ENCODE measurements at places on chromosomes 12 and 14.

DNA sequence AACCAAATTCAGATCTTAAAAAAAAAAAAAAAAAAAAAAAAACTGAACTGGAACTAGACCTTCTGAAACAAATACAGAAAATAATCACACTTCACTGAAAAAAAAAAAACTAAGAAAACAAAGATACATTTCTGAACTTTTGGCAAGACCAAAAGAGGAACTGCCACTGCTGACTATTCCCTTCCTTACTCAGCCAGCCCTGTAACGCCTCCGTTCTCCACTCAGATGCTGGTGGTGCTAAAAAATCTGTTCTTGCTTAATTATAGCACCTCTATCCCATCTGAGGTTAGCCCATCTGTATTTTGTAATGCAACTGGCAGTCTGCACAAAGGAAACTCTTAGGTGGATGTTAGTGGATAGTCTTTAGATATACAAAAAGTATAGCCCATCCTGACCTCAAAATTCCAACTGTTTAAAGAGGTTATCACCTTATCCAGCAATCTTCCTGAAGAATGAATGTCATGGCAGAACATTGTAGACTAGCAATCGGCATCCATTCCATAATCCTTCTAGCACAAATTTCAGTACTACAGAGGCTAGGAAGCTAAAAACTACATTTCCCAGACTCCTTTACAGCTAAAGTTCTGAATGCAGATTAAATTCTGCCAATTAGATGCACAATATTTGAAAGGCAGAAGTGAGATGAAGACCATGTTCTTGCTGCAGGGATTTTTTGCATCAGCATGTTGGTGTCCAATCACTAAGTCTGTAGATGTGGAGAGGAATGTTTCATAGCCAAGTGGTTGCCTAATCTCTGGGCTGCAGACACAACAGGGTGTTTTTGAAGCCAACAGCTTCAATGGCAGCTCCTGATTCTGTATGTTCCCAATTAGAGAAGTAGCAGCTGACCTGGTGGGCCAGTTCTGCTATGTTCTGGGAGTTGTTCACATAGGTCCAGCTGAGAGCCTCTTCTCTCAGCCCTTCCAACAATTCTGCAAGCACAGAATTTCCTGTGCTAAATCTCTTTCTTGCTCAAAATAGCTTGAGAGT is 5.7 kb downstream of the MAP3K9 start:
- DNase-seq: no peak

GRCh38 chr12:1842183-1842904 is 22.0 kb downstream of the LRTM2 start:
- DNase-seq: no peak

DNA sequence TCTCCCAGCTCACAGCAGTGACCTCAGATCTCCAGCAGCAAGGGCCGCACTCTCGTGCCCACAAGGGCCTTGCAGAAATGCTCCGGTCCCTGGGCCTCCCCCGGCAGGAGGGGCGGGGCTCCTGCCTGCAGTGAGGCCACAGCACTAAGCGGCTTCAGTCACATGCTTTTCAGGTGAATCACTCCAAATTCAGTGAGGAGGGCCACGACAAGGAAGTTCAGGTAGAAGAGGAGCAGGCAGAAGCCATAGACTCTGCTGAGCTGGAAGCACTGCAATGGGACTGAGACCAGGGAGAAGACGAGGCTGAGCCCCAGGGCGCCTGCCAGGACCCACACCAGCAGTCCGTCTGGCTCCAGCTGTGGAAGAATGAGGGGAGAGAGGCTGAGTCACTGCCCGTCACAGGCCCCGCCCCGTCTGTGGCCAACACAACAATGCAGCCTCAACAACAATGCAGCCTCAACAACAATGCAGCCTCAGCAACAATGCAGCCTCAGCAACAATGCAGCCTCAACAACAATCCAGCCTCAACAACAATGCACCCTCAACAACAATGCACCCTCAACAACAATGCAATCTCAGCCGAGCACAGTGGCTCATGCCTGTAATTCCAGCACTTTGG is 35.2 kb downstream of the SLC8B1 start:
- DNase-seq: no peak

- no peak for DNase-seq
Observed at GRCh38 chr14:82230748-82231147, 697.1 kb upstream of the SEL1L start.

- no peak for DNase-seq
Observed at GRCh38 chr14:55370883-55371455, 40.7 kb downstream of the ATG14 start.

GRCh38 chr14:35897616-35898111 is 71.5 kb downstream of the BRMS1L start:
- DNase-seq: no peak

GRCh38 chr14:105117257-105117646 is 51.3 kb downstream of the JAG2 start:
- no peak for DNase-seq

- peak; percentile 69 for DNase-seq
Observed at GRCh38 chr12:2498964-2499500, 295.7 kb upstream of the FKBP4 start.

GRCh38 chr14:20680843-20681347 is 3.5 kb upstream of the RNASE4 start:
- no peak for DNase-seq

DNA sequence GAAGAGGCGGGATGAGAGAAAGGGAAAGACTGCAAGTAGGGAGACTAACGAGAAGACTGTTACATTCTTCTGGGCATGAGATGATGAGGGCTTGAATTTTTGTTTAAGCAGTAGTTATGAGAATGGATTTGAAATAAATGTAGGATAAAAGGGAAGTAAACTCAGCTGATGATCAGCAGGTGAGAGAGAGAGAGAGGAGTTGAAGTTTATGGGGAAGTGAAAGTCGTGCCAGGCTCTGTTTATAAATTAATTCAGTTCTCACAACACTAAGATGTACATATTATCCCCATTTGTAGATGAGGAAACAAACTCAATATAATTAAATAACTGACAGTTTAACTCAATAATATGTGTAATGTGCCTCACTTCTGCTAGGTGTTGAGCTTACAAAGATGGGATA is 170.0 kb upstream of the RMST start:
- DNase-seq: no peak

DNA sequence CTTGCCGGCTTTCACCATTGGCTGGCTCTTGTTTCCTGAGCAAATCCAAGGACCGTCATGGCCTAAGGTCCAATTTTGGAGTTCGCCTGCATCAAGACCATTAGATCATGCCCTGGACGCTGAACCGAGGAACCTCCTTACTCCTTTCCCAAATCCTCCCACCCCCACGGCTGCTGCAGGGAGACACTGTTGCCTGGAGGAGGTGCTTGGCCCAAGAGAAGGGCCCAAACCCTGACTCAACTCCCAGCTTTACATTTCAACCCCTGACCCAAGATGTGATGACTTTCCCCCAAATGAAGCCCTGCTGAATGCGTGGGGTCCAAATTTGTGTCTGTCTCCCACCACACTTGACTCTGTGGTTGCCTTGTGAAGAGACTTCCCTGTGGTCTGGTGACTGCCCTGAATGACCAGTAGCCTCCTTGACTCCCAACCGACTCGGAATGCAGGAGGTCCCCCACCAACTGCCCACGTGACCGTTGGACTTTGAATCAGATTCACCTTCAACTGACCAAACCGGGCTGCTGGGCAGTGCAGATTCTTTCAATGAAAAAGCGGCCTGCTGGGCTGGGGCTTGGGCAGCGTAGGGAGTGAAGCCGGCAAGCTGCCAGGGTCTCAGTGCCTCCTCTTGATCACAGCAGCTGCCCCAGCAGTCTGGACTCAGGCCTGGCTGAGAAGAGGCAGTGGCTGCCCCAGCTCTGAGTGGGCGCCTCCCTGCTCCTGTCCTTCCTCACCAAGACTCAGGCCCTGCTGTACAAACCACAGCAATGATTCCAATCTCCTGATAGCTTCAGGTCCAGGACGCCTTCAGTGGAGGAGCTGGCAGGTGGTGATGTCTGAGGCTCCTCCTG is 46.7 kb upstream of the OASL start:
- DNase-seq: no peak

- no peak for DNase-seq
Observed at GRCh38 chr12:99138393-99138792, 493.3 kb downstream of the APAF1 start.

DNA sequence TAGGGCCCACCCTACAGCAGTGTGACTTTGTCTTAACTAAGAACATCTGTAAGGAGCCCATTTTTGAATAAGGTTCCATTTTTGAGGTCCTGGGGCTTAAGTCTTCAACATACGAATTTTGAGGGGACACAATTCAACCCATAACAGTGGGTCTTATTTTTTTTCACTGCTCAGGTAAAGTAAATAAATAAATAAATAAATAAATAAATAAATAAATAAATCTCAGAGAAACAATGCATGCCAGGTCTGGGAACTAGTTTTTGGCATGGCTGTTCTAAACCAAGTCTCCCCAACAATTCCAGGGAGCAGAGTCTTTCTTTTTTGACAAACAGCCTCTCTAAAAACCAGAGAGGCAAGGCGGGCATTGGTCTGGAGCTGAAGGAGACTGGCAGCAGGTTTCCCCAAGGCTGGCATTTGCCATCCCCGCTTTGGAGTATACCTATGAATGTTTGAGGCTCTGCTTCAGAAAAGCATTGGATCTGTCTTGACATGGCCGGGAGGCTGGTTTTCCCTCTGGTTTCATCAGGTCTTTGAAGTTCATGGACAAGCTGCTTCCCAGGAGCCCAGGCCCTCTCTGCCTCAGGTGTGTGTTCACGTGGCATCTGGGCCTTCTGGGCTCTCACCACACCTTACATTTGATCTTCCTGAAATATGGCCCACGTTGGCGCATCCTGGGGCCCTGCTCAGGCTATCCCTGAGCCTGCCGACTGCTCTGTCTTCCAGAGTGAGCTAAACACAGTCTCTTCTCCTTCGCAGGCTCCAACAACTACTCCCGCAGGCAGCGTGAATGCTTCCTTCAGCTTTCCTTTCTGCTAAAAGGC is 545.2 kb downstream of the BCL11B start:
- no peak for DNase-seq

DNA sequence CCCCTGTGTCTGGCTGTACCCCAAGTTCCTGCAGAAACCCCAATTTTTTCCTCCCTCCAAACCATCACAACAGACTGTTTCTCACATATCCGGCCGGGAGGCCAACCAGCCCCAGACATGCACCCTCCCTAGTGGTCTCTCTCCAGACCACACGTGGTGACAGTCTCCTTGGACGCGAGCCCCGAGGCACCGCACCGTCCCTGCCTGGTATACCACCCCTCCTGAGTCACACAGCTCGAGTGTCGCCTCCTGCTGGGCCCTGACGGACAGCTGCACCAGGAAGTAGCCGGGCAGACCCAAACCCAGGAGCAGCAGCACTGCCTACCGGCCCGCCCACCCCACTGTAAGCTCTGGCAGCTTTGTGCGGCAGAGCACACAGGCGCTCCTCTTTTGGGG is 97.4 kb downstream of the RFLNA start:
- DNase-seq: no peak

DNA sequence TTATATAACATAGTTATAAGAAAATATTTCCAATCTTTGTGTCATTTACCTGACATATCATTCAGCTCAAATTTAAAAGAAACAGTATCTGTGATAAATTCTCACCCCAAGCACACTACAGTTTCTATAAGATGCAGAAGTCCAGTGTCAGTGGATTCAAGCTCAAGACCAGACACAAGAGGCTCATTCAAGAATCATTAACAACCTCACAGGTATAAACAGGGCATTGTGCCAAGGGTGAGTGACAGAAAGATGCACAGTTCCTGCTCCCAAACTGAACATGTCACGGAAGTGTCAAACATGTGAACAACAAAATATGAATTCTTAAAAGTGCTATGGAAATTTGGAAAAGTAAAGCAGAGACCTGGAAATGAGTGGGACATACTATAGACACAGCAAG is 12.8 kb downstream of the ATP2B1 start:
- DNase-seq: peak; percentile 51

DNA sequence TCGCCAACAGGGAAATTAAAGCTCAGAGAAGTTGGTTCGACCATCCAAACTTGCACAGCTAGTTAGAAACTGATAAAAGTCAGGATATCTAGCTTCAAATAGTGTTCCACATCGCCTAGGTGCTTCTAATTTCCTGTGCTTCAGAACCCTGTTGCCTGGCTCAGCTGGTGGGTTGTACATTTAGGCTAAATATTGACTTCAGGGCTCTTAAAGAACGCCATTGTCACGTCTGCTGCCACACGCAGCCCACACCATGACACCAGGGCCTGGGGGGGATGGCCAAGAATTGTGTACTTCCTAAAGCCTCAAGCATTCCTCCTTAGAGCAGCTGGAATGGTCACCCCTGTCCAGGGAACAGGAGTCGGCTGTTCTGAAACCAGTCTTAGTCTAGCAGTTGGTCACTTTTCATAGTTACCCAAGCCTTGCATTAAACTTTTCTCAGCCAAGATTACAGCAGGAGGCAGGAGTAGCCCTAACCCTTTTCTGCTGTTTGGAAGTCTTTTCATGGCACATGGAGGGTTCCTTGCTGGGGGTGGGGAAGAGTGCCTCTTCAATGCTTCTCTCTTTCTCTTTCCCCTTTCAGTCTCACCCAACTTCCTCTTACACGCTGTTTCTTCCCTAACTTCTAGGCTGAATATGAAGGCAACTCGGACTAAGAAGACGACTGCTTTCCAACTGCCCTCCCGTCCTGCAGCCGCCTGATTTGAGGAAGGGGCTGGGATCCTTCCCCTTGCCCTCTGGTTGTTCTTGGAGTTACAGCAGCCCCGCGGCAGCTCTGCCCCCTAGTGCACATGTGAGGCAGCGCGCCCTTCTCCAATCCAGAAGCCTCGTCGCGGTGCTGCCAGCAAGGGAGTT is 17.1 kb downstream of the FOS start:
- DNase-seq: peak; percentile 12

DNA sequence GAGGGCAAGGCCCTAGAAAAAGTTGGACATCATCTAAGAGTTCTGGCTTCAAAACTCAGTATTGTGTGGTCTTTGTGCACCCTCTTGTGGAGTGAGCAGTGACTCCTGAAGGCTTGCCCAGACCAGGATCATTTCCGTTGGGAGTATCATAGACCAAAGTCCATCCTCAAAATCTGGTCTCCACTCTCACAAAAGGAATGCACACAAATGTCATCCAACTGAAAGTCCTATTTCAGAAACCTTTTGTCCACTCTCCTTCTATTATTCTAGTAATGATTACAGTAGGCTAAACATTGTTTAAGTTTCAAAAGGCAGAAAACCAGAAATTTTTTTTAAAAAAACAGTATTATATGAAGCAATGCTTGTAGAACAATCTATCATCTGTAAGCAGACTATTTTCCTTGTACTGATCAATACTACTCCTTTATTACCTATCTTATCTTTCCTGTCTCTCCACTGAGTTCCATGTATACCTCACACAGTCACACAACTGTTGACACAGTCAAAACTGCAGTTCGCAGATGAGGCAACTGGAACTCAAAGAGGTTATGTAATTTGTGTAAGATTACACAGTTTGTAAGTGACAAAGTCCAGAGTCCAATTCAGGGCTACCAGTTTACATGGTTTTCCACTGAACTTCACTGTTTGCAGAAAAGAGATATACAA is 41.4 kb downstream of the COX16 start:
- DNase-seq: no peak

GRCh38 chr12:22275843-22276242 is 58.7 kb downstream of the ST8SIA1 start:
- no peak for DNase-seq

GRCh38 chr12:119208626-119209061 is 29.9 kb downstream of the HSPB8 start:
- DNase-seq: peak; percentile 39
